RPMI8226 (cell line): ENCODE measurements at places on chromosomes 2 and 18.

GRCh38 chr2:198571393-198571792 is 767.0 kb downstream of the PLCL1 start:
- no peak for DNase-seq

- no peak for DNase-seq
Measured at GRCh38 chr2:150909613-150910012, 352.1 kb downstream of the RBM43 start.

GRCh38 chr2:18404708-18405107 is 155.7 kb downstream of the RDH14 start:
- peak; percentile 38 for DNase-seq

- DNase-seq = peak; percentile 62
Measured at GRCh38 chr2:10839813-10840212, 27.2 kb upstream of the PDIA6 start.

DNA sequence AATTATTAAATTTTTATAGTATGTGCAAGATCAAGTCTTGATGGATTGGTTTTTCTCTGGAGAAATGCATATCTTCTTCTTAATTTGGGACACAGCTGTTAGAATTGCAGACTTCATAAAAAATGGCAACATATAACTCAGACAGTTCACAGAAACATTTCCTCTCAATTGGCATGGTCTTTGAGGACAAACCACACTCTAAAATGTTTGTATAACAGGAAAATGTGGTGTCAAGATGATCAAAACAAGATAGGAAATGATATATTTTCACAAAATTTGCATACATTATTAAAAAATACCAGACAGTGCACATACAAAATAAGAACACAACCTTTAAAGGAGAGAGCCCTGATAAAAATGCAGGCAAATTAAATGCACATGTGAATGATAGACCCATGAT is 63.9 kb downstream of the ICOS start:
- DNase-seq = no peak

DNA sequence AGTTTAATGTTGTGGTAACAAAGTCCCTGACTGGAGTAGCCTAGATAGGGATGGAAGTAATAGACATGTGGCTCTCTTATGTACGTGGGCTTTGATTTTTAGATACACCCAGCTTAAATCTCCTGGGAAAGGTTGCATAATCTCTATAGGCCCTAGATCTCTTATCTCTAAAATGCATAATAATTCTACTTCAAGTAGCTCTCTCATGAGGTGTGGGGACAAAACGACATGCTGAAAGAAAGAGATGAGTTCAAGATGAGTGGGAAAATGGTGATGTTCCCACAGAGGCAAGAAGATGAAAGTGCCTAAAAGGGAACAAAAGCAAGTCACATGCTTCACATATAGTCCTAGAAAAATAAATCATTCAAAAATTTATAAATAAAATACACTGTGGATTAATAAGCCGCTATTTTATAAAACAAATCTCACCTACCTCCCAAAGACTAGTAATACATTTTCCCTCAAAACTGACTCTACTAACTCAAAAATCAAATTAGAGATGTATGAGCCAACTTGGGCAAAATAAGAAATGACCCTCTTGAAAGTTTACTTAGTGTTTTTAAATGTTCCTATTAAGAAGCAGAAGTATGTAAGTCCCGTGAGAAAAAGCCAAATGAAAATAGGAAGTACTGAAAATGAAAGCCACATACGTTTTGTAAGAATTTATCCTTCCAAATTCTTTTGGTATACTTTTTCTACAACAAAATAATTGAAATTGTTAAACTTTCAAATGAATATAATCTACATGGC is 148.2 kb upstream of the ITGA4 start:
- DNase-seq = no peak

DNA sequence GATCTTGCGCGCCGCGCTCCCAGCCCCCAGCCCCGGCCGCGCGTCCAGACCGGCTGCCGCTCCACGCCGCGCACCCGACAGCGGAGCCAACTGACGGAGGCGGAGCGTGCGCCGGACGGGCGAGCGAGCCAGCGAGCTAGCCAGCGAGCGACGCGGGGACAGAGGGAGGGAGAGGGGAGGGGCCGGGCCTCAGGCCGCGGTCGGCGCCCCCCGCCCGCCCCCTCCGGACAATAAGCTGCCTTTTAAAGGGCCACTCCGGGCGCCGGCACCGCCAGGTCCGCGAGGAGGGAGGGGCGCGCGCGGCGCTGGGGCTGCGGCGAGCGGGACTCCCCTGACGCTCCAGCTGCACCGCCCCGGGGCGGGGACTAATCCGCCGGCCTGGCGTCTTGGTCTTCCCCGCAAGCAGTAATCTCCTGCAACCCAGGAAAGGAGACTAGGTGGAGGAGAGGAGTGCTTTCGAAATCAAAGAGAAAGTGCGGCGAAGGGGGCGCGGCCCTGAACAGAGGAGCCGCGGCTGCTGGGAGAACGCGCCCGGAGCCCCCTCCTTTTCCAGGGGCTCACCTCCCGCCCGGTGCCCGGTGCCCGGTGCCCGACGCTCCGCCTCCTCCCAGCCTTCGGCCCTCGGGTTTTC is at the start of gene BIN1:
Gene BIN1, minus strand, starts transcription at position 164 of the 631 bp plus-strand sequence. CDS start 211 bp downstream, outside the sequence.
- DNase-seq = peak; percentile 88

- no peak for DNase-seq
Measured at GRCh38 chr18:62033756-62034155, 140.9 kb upstream of the RNF152 start.

DNA sequence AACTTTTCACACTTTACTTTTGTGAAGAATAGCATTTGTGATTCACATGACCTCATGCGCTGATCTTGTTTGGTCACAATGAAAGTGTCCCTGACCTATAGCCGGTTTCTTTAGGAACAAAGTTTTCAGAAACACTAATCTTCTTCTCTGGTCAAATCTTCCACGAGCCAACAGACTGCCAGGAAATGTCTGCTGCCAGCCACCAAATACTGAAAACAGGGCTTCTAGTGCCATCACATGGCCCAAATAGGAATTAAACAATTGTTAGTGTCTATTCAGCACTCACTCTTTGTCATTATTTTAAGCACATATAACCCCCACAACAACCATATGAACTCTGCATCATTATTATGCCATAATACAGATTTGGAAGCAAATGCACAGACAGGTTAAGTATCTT is 286.5 kb upstream of the SYT4 start:
- DNase-seq = peak; percentile 44

DNA sequence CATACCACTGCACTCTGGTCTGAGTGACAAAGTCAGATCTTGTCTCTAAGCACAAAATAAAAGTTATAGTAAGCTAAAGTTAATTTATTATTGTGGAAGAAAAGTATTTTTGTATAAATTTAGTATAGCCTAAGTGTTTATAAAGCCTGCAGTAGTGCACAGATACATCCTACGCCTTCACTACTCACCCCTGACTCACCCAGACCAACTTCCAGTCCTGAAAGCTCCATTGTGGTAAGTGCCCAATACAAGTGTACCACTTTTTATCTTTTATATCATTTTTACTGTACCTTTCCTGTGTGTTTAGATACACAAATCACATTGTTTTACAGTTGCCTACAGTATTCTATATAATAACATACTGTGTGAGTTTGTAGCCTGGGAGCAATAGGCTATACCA is 57.5 kb downstream of the UBE2E3 start:
- DNase-seq = no peak
